ENCODE measurements at places on chromosomes 1 and 21.

DNA sequence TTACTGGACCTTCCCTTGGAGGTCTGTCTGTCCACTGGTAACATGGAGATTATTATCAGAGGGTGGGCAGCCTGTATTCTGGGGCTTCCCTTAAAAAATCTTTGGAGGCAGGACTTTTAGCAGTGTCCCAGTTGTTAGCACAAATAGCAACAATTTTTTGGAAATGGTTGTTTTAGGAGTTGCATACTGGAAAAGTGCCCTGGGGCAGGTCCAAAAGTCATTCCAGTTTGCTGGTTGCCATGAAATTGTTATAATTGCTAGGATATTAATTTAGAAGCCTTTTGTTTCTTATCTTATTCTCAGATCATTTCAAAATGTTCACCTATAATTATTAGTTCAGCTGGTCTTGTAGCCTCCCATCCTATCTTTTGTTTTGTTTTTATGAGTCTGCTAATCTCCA lies 71.0 kb downstream of the PTGS2 start:
- DNase-seq, result no peak

- DNase-seq, result no peak
Measured at GRCh38 chr1:236754525-236755210, 40.4 kb upstream of the MTR start.

DNA sequence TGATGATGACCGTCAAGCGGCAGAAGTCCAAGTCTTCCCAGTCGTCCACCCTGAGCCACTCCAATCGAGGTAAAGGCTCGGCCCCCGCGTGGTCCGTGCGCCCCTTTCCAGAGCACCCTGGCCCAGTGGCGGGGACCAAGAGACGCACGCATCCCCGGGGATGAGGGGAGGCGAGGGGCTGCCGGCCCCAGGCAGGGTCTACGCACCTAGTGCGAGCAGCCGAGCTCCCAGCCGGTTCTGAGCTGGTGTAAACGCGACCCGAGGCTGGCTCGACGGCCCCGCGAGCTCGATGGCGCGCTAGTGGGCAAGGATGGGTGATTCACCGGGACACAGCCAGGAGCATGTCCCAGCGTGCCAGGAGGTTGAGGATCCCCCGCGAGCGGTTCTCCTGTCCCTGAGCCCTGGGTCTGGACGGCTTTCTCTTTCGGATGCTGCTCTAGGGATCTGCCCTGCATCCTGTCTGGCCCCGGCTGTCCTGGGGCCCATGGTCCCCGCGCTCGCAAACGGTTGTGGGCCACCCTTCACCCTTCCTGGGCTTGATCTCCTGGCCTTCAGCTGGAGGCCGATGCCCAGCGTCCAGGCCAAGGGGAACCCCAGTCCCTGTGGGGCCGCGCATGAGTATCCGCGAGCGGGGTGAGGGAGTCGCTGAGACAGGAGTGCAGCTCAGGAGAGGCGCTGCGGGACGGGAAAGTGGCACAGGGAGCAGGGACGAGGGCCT lies 689 bp downstream of the PKP1 start:
- DNase-seq, result no peak

DNA sequence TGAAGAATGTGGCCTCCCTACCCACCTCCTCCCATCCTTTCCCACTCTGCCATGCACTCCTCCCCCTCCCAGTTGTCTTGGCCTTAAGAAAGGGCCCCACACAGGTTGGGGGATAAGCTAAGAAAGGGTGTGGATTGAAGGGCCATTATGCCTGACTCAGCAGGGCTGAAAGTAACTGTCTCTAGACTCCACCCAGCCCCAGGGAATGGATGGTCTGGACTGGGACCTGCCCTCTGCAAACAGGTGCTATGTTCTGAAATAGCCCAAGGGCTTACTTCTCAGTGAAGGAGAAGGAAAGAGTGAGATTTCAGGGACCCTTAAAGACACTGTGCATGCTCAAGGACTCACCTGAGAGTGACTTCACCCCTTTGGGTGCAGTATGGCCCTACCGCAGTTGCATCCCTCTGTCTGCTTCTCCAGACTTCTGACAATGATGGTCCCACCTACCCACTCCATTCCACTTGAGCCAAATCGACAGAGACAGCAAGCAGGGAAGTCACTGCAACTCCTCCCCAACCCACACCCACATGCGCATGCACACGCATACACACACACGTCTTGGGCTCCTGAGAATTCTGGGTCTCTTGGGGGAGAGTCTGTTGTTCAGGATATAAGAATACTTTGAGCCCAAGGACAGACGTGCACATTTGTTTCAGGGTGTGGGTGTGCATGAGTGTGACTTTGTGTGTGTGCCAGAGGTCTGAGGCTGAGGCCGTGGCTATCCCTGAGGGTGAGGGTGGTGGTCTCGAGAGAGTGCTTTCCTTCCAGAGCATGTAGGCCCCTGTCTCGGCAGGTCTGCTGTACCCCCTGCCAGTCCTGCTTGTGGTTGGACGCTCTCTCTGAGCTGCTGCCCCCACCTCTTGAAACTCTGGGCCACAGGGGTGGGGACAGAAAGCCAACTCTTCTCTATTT lies 231.9 kb downstream of the PTPRU start:
- DNase-seq, result no peak

DNA sequence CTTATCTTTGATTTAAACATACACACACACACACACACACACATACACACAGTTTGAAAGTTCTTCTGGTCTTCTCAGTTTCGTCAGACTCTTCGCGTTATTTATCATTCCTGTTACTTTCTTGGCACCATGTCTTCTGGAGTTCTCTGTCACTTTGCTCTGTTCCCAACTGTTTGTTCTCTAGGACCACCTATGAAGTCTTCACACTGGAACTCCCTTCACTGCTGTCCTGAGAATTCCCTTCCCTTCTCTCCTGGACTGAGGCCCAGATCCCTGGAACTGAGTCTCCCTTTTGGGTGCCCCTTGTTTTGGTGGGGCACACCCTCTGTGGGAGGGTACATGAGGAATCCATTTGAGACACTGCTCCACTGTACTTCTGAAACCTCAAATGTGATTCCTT lies 30.5 kb downstream of the ALG14 start:
- no peak for DNase-seq

DNA sequence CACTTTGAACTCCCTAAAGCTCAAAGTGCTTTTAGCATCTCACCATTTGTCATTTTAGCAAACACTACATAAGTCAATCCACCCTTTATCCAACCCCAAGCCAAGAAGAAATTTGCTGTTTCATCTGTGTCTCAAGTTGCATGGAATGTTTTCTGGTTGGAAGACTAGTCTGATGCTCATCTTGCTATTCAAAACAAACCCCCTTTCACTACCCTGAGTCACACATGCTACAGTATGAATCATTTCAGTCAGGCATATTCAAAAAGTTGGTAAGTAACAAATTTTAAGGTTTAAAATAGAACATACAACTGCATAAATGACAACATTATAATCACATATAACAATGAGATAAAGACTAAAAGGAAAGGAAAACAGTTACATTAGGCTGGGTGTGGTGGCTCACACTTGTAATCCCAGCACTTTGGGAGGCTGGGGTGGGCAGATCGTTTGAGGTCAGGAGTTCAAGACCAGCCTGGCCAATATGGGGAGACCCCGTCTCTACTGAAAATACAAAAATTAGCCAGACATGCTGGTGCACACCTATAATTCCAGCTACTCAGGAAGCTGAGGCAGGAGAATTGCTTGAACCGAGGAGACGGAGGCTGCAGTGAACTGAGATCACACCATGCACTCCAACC lies 38.7 kb downstream of the DSTYK start:
- no peak for DNase-seq

DNA sequence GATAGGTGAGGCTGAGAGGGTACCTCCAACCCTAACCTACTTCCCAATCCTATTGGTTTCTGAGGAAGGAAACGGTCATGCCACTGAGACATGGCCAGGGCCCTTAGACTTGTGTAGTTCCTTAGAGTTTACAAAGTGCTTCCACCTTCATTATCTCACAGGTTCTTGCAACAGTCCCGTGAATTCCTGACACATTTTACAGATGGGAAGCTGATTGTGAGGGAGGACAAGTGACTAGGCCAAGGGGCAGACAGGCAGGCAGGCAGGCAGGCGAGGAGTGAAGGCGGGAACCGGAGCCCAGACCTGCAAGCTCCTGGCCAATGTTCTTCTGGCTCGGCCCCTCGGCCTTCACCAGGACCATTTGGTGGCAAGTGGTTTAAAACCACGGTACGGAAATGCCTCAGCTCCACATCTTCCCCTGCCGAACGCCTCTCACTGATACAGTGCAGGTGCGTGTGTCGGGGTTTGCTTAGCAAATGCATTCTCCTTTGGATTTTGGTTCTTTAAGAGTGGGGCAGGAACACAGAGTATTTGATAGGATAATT lies 45.1 kb downstream of the ZBTB18 start:
- no peak for DNase-seq

DNA sequence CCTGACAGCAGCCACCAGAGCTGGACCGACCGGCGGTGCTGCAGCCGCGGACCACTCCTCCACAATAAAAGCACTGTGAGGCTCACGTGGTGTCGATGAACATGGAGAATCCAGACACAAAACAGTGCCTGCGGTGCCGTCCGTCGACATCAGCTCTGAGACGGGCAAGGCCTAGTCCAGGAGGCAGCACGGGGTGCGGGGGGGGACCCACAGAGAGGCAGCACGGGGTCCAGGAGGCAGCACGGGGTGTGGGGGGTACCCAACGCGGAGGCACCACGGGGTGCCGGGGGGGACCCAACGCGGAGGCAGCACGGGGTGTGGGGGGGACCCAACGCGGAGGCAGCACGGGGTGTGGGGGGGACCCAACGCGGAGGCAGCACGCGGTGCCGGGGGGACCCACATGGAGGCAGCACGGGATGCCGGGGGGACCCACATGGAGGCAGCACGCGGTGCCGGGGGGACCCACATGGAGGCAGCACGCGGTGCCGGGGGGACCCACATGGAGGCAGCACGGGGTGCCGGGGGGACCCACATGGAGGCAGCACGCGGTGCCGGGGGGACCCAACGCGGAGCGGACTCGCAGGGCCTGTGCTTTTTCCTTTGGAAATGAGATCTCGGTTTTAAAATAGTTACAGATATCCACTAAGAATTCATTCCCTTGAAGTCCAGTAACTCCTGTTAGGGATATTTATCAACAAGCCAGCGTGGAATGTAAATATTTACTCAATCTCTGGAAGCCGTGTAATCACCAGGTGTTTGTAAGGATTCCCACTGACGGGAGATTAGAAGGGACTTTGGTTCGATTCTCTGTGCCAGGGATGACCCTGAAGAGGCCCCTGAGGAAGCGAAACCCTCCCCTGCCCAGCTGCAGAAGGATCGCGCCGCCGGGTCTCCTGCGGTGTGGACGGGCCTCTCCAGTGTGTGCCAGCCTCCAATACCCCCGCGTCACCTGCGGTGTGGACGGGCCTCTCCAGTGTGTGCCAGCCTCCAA lies 52.1 kb downstream of the COL6A1 start:
- DNase-seq, result no peak

- DNase-seq, result no peak
Measured at GRCh38 chr1:172832006-172832725, 173.3 kb downstream of the FASLG start.

- no peak for DNase-seq
Measured at GRCh38 chr1:157099633-157100009, at the start of gene ETV3L. Gene ETV3L (minus strand): TSS chr1:157099808. CDS start chr1:157099523, 285 bp downstream.

DNA sequence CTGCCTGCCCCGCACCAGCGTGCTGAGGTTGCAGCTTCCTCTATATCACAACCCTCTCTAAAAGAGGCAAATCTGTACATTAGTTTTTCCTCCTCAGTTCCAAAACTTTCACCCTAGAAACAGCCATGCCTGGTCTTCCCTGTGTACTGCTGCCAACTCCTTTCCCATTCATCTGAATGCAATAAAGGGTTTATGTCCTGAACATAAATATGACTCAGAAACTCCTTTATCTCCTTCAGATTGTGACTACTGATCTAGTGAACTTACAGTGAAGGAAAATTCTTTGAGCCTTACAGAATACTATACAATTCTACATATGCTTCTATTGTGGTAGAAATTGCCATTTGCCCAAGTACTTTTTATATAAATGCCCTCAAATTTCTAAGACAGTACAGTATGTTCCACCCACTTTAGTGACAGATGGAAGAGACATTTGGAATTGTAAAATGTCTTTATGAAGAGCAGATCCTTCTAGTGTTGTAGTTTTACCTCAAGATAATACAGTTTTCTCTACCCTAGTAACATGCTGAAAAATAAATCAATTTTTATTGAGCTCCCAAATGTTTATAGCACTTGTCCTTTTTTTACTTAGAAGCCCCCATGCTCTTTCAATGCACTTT lies 345.1 kb upstream of the SNX7 start:
- DNase-seq, result no peak

- no peak for DNase-seq
Measured at GRCh38 chr21:32717851-32718316, 9.9 kb downstream of the SYNJ1 start.

DNA sequence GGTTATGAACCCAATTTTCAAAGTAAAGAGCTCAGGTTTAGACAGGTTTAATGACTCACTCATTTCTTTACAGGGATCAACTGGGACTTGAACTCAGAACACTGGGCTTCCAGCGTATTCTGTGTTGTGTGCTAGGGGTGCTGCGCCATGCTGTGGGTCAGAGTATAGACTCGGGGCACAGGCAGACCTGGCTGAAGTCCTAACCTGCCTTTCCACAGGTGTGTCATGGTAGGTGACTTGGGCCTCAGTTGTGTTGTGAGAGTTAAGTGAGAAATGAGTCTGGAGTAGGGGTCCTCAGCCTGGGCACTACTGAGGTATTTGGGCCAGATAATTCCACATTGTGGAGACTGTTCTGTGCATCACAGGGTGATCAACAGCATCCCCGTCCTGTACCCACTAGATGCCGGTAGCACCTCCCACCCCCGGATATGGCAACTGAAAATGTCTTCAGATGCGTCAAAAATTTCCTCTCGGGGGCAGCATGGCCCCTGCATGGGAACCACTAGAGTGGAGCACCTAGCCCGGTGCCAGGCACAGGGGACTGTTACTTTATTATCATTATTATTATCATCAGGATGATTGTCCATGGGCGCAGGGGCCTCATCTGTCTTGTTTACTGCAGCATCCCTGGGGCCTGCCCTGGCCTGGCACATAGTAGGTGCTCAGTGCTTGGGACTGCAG lies 575.5 kb downstream of the PTPRU start:
- DNase-seq, result no peak

- DNase-seq, result no peak
Measured at GRCh38 chr1:215181518-215181917, 99.0 kb downstream of the KCNK2 start.

DNA sequence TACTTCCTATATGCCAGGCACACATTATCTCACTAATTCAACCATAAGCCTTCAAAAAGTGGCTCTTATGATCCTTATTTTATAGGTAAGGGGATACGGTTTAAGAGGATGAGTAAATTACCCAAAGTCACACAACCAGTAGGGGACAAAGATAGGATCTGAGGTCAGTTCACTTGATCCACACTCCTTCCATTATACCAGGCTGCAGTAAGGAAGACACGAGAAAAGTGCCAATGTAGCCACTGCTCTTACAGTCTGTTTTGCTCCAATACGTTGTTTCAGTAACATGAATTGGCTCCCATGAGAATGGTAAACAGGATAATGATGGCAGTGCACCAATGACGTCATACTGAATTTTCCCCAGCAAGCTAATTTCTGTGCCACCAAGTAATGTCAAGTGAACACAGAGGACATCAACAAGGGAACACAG lies 15.4 kb upstream of the GUCA2A start:
- no peak for DNase-seq

- DNase-seq, result no peak
Measured at GRCh38 chr1:23097316-23097715, 71.3 kb downstream of the LUZP1 start.

- no peak for DNase-seq
Measured at GRCh38 chr1:173913111-173913510, 4.0 kb downstream of the SERPINC1 start.

GRCh38 chr1:213284626-213285025 lies 233.6 kb downstream of the RPS6KC1 start:
- no peak for DNase-seq

GRCh38 chr1:113557187-113557586 lies 166.9 kb downstream of the MAGI3 start:
- DNase-seq, result no peak

Measured in stimulated activated CD4-positive, alpha-beta T cell treated with anti-CD3 and anti-CD28 coated beads, Interleukin-15, amount 100 ng/mL, for 1 hour (primary cell).